ENCODE measurements at places on chromosomes 7 and 10. TPM values are rescaled to one million over a fixed set of nuclear protein-coding genes. Genes with fewer than 3 reads are reported as not detected.

MAGI2 gene
- 136 TPM for total RNA-seq

DNA sequence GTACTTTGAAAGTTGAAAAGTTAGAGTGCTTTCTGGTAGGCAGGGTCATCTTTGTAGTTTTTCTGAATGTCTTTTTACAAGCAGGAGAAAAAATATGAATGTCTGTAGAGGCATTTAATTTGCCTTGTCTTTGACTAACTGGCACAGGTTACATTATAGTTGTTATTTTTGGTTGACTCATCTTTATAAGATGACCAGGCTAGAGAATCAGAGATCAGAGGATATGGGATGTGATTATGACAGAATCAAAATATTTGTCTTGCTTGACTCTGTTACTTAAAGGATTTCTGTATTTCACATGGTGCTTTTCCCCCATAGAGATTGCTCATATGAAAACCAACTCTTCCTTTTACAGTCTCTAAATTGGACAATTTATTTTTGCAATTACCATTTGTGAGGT is 2.4 kb downstream of the ZMYND11 start:
- no peak for DNase-seq

GRCh38 chr10:10394933-10395658 is 622.6 kb upstream of the CELF2 start:
- no peak for DNase-seq

PTPN20 gene
- 18.8 TPM for total RNA-seq

- DNase-seq = no peak
Observed at GRCh38 chr7:45687185-45687560, 113.0 kb downstream of the ADCY1 start.

POLD2 gene
- total RNA-seq = 46.1 TPM

DOCK4 gene
- total RNA-seq = 70.9 TPM

DNA sequence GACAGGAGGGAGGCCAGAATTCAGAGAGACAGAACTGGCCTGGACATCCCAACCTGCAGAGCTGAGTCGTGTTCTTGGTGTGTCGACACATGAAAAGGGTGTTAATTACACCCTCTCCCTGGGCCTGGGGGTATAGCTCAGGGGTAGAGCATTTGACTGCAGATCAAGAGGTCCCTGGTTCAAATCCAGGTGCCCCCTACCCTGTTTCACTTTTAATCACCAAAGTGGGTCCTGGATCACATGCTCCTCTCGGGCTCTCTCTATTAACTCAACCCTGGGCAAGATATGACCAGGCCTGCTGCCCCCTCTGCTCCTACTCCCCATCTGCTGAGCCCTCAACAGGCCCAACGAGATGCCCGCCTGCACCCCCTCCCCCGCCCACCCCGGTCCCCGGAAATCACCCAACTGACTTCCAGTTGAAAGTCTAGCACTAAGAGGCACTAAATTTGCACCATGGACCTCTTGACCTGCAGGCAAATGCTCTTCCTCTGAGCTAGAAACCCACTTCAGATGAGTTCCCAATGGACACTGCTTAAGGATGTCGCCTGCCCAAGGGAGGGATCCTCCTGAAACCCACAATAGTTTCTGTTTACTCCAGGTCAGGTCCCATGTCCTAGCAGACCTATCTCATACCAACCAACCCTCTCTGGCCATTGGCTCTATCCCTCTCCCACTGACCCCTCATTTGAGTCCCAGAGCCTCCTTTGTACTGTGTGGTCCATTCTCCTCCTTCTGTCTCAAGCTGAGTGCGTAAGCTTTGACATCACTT is 137.6 kb downstream of the ZNF467 start:
- no peak for DNase-seq

PPP1R3C gene
- total RNA-seq = 37.9 TPM

DNA sequence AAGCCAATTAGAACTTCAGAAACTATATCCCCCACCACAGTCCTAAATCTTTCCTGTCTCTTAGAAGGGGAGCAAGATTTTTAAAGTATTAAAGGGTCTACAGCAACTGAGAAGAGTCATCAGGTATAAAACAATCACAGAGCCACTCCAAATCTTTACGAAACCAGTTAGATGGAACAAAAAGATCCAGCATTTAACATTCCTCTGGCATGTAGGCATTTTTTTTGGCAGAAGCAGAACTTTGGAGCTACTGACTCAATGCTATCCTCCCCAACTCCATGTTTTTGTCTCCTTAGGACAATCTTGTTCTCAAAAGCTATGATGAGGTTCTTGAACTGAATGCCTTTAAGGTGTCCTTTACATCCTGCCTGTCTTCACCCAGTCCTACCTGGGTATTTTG is 333.3 kb downstream of the PRPF18 start:
- DNase-seq = no peak

- DNase-seq = no peak
Observed at GRCh38 chr7:155232911-155233310, 64.8 kb upstream of the INSIG1 start.

GRCh38 chr7:129713544-129713943 is 102.0 kb downstream of the NRF1 start:
- DNase-seq = no peak

DNA sequence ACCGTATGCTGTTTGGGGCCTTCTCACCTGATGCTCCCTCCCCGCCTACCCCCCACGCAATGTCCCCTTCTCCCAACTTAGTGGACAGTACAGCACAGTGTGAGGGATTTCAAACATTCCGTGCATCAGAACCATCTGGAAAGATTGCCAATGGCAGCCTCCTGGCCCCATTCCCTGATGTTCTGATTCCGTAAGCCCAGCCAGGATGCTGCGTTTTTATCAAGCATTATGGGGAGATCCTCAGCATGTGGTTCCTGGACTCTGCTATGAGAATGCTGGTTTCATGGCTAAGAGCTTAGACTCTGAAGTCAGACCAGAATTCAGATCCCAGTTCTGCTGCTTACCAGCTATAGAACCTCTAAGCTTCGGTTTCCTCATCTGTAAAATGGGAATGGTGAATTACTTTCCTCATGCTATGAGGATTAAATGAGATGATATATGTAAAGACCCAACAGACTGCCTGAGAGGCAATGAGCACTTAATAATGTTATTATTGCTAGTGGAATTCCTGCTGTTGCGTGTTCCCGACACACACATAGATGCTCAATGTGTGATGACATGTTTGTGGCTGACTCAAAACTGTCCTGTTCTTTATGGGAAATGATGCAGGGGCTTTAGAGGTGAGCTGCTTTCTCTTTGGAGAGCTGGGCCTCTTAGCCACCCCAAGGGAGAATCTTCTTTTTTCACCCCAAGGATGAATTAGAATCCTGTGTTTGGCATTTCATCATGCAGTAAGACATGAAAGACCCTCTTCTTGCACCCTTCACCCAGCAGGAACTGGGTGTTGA is 60.8 kb upstream of the SMNDC1 start:
- DNase-seq = no peak

TAS2R60 gene
- not detected for total RNA-seq

DNA sequence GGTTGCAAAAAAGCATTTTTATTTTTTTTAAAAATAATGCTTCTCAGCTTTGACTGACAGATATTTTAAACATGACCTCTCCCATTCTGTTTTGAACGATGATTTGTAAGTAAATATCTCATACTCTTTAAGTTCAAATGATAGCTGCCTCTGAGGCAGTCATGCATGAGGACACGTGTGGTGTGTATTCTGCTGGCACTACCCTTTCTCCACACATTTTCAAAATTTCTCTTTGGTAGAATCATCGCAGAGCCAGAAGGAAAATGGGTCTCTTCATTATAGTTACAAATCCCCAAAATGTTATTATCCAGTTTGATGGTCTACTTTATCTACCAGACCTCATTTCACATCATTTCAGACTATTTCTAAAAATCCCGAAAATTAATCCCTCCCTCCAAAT is 55.1 kb downstream of the FZD1 start:
- no peak for DNase-seq

CPA4 gene
- total RNA-seq = under 0.01 TPM

DNA sequence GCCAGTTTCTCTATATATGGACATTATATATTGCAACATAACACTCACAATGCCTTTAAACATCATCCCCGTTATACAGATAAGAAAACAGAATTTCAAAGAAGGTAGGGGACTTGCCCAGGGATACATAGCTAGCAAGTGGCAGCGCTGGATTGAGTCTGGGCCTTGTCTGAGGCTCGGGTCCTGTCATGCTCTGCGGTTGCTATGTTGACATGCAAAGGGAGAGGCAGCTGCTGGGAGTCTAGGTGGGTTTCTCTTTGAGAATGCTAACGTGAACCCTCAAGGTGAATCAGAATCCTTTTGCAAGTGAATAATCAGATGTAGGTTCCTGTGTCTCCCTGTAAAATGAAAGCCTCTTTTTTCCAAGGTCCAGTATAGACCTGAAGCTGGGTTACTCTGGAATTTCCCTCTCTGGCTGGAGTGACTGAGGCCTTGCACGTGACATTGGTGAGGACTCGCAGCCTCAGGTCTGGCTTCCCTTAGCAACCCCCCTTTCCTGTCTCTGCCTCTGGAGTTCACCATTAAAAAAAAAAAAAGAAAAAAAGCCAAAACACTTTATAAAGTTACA is 38.9 kb downstream of the TCF7L2 start:
- no peak for DNase-seq

- no peak for DNase-seq
Observed at GRCh38 chr10:93165367-93165766, 91.7 kb downstream of the CYP26A1 start.

DNA sequence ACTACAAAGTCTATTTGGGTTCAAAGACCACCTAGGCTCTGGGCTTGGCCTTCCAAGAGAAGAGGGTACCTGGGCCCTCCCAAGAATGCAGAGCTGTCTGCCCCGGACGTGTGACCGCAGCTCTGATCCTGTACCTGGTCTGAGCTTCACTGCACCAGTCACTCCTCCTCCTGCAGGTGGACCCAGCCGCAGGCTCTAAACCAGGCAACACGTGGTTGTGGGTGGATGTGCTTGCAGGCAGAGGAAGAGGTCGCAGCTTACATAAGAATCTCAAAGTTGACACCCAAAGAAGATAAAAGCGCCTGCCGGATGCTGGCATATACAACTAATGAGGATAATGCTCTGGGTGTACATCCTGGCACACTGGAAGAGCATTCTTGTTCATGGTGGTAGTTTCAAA is 9.4 kb upstream of the PFKP start:
- no peak for DNase-seq

DNA sequence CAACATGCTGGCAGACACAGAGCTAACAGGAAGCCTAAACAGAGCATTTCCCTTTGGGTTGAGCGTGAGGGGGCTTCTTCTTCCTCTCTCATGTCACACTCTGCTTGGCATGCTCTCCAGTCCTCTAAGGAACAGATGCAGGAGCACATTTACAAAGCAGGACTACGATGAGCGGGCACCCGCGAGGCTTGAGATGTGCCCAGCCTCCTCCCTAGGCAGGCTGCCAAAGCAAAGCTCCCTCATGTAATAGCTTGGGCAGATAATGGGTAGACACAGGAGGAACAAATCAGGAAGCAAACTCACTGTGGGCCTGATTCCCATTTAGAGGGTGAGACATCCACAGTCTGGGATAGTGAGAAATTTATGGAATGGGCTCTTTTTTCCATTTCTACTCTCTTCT is 519.1 kb downstream of the NRG3 start:
- no peak for DNase-seq

DNA sequence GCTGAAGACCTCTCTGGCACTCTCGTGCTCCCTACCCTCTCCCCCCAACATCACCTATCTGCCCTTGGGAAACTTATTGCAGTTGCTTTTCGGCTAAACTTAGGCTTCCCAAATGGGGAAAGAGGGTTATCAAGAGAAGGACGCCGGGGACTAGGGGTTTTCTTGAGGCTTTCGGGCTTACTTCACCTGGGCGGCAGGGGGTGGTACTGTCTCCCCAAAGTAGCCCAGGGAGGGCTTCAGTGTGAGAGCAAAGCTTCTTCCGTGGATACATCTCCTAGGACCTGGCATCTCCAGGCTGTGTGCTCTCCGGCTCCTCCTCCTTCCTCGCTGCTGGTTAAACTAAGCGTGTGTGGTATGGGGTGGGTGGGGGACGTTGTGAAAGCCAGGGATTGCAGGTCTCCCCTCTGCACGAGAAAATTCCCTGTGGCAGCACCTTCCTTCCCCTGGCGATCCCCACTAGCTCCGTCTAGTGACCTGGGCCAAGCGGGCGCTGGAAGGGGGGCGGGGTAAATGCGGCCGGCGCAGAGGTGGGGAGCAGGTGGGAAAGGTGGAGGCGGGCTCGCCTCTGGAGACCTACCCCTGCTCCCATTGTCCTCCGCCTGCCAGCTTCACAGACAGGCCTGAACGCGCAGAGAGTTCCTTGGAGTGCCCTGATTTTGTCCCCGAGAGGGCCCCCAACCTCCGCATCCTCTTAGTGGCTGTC is 1.1 kb downstream of the PLXDC2 start:
- DNase-seq = no peak

MYPN gene
- not detected for total RNA-seq

- no peak for DNase-seq
Observed at GRCh38 chr7:156095908-156096539, 283.8 kb upstream of the SHH start.
